PC-9 (cell line): ENCODE measurements at places on chromosomes 5 and 9. TPM values are rescaled to one million over a fixed set of nuclear protein-coding genes. Genes with fewer than 3 reads are reported as not detected.

OR2V2 gene
- total RNA-seq = not detected in 2 replicates

PHYKPL gene
- total RNA-seq = 61.3 and 73.7 TPM in 2 replicates

MORN5 gene
- total RNA-seq = not detected in 2 replicates

TOR4A gene
- total RNA-seq = 48.9 and 59.9 TPM in 2 replicates

CREB3 gene
- 22.4 and 23.6 TPM in 2 replicates for total RNA-seq

SLC6A18 gene
- not detected in 2 replicates for total RNA-seq

TIMD4 gene
- total RNA-seq = not detected in 2 replicates

- peak; percentile 86 for DNase-seq
Observed at GRCh38 chr5:176371621-176372539, 6.6 kb downstream of the ARL10 start.

GRCh38 chr9:127397646-127398274, 791 bp downstream of the SLC2A8 start:
- DNase-seq = no peak

DNA sequence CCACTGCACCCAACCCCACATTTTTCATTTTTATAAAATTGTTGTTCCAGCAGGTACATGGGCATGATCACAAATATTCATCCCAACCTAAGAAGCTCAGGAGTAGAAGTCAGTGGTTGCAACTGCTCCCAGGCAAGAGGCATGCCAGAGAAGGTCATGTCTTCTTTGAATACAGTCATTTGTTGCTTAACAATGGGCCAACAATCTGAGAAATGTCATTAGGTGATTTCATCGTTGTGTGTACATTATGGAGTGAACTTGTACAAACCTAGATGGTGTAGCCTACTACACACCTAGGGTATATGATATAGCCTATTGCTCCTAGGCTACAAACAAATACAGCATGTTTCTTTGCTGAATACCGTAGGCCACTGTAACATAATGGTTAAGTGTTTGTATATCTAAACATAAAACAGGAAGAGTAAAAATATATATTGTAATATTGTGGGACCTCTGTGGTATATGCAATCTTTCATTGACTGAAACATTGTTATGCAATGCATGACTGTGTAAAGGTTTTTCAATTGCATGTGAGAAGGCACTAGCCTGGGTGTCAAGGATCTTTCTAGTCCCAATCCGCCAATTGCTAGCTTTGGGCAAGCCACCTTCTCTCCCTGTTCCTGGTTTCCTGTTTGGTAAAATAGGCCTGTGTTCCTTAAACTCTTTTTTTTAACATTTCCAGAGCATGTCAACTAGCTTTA, 27.6 kb downstream of the ATP10B start:
- no peak for DNase-seq

DNA sequence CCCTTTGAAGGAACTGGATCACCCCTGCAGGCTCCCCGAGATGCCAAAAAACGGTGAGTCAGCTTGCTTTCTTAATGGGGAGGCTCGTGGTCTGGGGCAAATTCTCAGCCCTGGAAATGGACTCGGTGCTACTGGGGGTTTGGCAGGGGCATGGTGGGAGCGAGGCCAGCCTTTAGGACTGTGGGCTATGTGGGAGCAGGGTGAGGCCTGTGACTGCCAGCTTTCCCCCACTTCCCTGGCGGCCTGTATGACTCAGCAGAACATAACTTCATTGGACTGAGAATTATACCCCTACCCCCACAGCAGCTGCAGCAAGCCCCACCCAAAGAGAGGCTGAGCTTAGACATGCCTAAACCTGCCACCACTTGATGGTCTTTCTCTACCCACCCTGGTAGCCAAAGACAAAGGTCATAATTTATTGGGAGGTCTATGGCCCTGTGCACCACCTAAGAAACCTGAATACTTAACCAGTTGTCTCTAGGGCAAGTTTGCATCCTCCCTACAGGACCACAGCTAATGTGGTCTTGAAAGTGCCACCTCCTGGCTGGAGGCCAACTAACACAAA, 325.3 kb downstream of the TLE1 start:
- no peak for DNase-seq

GRCh38 chr9:14322211-14323082, 8.5 kb upstream of the NFIB start:
- DNase-seq = peak; percentile 72

DNA sequence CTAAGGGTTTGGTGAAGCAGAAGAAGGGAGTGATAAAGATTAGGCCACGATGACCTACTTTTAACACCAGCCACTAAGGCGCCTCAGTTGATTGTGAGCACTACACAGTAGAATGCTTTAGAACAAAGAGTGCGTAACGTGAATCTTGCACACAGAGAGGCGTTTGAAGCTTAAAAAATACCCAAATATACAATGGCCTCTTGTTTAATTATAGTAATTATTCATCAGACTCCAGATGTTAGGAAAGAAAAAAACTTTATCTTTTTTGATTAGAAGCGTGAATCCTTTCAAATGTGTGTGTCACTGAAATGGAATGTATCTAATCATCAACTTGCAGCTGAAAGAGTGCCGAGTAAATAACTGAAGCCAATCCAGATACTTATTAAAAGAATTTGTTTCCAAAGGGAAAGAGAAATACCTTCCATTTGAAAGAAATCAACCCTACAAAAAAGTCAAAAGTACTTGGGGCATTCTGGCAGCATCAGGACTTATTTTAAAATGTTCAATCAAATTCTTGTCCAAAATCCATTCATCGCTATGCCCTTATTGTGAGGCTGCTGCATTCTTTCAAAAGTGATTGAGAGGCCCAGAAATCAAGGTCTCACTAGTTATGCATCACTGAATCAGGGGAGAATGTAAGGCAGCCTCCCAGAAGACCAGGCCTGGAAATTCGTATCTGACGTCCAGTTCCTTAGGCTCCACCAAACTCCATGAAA, 337.5 kb downstream of the ZNF608 start:
- no peak for DNase-seq

GRCh38 chr9:14671377-14671776, 21.9 kb downstream of the ZDHHC21 start:
- no peak for DNase-seq

DNA sequence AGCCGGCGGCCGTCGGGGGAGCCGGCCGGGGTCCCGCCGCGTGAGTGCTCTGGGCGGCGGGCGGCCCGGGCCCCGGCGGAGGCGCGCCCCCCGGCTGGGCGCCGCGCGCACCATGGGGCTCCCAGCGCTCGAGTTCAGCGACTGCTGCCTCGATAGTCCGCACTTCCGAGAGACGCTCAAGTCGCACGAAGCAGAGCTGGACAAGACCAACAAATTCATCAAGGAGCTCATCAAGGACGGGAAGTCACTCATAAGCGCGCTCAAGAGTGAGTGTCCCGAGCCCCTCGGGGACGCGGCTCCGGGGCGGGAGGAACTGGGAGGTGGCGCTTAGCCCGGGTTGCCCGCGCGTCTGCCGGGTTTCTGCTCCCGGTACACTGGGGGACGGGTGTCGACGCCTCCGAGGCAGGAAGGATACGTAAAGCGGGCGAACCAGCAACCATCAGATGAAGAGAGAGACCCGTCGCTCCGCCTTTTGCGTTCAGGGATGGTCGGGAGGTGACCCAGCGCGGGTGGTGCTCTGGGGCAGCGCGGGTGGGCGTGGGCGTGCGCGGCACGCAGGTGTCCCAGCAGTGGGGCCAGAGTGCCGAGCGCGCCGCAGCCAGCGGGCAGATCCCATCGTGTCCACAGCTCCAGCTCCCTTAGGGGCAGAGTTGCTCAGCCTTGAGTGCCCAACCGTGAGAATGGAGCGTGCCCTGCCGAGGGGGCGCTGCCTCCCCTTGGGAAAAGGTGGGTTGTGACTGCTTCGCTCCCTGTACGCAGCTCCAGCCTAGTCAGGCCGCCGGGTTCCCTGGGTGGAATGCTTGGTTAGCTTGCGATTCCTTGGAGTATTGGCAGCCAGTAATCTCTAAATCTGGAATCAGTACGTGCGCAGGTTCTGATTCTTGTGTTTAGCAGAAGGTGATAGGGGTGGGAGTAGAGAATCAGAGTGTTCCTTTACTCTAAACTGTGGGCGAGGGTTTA, 753 bp downstream of the ARHGAP26 start:
- DNase-seq = peak; percentile 59

- DNase-seq = no peak
Observed at GRCh38 chr9:7973123-7973522, 173.5 kb upstream of the DMAC1 start.

- DNase-seq = peak; percentile 93
Observed at GRCh38 chr5:37722236-37723161, 117.3 kb downstream of the GDNF start.

- no peak for DNase-seq
Observed at GRCh38 chr5:180130876-180131740, 59.5 kb upstream of the RNF130 start.

- no peak for DNase-seq
Observed at GRCh38 chr9:110835859-110836271, 167.3 kb downstream of the MUSK start.

- no peak for DNase-seq
Observed at GRCh38 chr5:42756606-42757601, at the start of gene CCDC152. Gene CCDC152, plus strand, starts transcription at chr5:42756818. Its CDS starts 2,304 bp downstream, at chr5:42759122.

GRCh38 chr9:69697475-69697874, 25.3 kb upstream of the APBA1 start:
- no peak for DNase-seq

DNA sequence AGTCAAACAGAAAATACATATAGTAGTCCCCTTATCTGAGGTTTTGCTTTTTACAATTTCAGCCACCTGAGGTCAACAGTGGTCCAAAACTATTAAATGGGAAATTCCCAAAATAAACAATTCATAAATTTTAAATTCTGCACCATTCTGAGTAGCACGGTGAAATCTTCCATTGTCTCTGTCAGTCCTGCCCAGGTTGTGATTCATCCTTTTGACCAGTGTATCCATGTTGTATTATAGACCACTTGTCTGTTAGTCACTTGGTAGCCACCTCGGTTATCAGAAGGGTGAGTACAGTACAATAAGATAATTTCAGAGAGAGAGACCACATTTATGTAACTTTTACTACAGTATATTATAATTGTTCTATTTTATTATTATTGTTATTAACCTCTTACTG, 2.8 kb downstream of the CCDC152 start:
- no peak for DNase-seq

DNA sequence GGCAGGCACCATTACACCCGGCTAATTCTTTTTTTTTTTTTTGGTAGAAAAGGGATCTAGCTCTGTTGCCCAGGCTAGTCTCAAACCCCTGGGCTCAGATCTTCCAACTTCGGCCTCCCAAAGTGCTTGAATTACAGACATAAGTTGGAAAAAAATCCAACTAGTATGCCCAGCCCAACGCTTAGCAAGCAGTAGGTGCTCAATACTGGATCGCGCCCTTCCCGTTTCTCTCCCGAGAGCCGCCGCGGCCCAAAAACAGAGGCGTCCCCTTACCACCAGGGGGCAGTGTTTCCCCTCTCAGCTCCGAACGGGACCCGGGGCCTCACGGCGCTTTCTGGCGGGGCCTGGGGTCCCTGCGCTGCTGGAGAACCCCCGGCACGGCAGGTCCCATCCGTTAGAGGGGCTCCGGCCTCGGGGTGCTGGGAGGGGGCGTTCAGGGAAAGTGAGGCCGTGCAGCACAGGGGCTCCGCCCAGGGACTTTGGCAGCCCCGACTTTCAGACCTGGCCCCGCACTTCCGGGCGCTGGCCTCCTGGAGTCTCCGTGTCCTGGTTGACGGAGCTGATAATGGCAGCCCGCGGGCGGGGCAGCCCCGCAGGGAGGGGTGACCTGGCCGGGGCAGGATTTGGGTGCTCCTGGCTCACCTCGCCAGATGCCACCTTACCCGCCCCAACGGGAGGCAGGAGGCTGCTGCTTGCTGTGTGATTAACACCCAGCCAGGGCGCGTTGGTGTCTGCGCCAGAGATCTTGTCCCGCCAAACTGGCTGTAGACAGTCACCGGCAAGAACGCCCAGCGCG, 15.2 kb downstream of the PTGES start:
- peak; percentile 87 for DNase-seq

GRCh38 chr5:149837680-149838269, 106.8 kb downstream of the PDE6A start:
- DNase-seq = no peak

- DNase-seq = no peak
Observed at GRCh38 chr5:110362261-110362660, 364.2 kb downstream of the TMEM232 start.

- DNase-seq = peak; percentile 43
Observed at GRCh38 chr5:181184845-181185216, 20.2 kb downstream of the TRIM7 start.

DNA sequence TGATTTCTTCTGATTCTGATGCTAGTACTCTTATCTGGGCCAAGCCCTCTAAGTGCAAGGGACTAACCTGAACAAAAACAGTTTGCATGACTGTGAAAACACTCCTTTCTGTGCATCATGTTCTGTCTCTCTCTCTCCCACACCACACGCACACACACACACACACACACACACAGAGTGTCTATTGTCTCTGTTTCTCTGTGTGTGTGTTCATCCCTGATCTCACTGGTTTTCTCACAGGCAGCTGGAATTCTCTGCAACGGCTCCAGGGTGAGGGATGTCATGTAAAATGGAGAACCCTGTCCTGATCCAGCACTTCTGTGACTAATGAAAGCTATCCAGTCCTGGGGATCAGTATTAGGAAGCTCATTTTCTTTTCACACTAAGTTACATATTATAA, 453.1 kb upstream of the RGMB start:
- no peak for DNase-seq

- DNase-seq = no peak
Observed at GRCh38 chr5:150311015-150311692, 8.4 kb upstream of the ARSI start.

DNA sequence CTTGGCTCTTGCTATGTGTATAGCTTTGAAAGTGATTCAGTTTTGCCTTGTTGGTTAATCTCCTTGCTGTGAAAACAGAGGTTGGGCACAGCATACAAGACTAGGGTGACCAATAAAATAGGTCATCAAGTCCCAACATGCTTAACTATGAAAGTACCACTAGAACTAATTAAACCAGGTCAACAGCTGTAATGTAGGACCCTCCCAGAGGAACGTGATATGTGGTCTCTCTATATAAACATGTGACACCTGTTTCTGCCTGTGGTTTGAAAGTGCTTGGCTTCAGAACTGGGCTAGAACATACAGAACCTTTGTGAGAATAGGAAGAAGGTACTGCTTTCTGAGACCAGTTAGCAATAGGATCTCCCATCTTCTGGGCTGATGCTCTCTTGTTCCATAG, 297.1 kb downstream of the FBXL7 start:
- no peak for DNase-seq

DNA sequence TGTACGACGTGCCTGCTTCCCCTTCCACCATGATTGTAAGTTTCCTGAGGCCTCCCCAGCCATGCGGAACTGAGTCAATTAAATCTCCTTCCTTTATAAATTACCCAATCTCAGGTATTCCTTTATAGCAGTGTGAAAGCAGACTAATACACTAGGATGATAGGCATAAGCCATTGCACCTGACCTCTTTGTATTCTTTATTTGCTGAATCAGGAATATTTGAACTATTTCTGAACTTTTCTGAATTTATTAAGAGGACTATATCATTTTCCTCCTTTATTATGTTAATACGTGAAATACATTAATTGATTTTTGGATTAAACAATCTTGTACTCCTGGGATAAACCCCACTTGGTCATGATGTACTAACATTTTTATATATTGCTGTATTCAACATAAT, 28.2 kb upstream of the NR4A3 start:
- no peak for DNase-seq

DNA sequence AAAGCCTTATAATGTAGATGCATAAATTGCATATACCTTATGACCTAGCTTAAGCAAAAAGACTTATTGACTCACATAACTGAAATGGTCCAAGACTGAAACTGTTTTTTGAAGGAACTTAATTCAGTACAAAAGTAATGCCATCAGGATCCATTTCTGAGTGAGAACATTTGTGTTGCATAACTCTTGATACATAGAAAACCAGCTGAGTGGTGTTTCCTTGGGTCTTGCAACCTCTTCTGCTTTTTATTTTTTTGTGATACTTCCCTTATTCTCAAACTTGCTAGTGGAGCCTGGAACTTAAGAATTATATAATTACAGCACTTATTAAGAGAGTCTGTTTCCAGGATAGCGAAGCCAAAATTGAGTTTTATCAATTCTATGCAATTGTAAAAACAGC, 272.0 kb downstream of the MAN2A1 start:
- DNase-seq = no peak
